ENCODE measurements at places on chromosomes 7 and 10. TPM values are rescaled to one million over a fixed set of nuclear protein-coding genes. Genes with fewer than 3 reads are reported as not detected.

ZNF467 gene
- 0.15 TPM for total RNA-seq

PKD2L1 gene
- not detected for total RNA-seq

DNA sequence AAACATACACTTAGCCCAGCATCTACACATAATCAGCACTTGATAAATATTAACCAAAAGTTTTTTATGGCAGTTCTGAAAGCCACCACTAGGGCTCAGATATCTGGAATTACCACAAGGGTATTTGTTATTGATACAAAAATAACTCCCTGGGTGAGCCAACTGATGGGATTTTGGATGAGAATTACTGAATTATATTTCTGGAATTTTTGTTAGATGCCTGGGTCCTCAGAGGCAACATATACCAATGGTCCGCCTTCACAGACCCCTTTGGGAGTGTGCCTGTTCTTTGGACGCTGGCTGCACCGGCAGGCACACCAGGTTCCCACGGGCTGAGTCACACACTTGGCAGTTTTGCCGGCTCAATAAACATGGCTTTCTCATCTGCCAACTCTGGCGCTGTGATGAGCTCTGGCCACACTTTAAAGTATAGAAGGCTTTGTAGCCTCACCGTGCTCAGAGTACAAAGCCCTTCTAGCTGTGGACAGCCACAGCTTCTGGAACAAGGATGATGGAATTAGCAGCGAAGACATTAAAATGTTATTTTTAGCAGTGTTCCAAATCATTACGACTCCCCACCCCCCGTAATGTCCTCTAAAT is 24.5 kb upstream of the EEPD1 start:
- no peak overlapping the region for H3K27ac ChIP-seq
- no peaks in the 10 kb centered on the region for H3K4me1 ChIP-seq
- H3K36me3 ChIP-seq = no peaks in the 10 kb centered on the region
- no peaks in the 10 kb centered on the region for H3K27me3 ChIP-seq
- DNase-seq = no peak
- no peak overlapping the region for H3K4me3 ChIP-seq

DNA sequence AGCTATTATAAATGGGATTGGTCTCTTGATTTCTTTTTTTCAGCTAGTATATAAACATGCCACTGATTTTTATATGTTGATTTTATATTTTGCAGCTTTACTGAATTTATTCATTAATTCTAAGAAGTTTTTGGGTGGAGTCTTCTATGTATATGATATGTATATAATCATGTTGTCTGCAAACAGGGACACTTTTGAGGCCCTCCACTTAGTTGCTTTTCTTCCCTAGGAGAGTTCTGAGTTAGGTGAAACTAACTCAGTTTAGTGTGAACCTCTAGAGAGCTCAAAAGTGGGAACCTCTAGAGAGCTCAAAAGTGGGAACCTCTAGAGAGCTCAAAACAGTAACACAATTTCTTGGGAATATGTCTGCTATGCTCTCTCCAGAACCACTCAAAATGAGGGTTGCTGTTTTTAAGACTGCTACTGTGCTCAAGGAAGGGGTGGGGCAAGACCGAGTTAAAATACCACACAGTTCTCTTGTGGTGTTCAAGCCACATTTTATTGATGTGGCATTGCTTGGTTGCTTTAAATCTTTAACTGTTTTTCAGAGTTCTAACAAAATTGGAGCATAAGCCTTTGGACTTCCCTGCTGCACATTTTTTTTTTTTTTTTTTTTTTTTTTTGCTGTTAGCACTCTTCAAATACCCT is 13.2 kb downstream of the CCDC7 start:
- H3K27me3 ChIP-seq = no peaks in the 10 kb centered on the region
- peak overlapping the region; percentile 34 for H3K4me3 ChIP-seq
- H3K36me3 ChIP-seq = peaks cover 4% of the 10 kb centered on the region
- H3K4me1 ChIP-seq = peaks cover 35% of the 10 kb centered on the region
- no peak for DNase-seq

UTF1 gene
- not detected for total RNA-seq

DNA sequence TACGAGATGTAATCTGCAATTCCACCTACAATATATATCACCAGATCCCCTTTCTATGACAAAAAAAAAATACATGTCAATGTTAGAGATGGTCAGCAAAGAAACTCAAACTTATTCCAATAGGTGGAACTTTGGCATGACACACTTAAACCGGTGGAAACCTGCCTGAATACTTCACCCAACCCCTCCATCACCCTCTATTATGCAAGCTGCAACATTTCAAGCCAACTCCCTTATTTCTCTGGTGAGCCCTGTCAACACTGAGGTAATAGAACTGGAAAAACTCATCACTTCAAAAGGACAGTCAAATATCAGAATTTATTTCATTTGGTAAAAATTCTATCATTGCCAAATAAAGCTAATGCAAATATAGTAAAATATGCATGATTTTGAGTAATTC is 3.6 kb downstream of the ZNF438 start:
- H3K4me1 ChIP-seq = peaks cover 5% of the 10 kb centered on the region
- DNase-seq = no peak
- H3K4me3 ChIP-seq = no peak overlapping the region
- H3K36me3 ChIP-seq = no peaks in the 10 kb centered on the region

DNA sequence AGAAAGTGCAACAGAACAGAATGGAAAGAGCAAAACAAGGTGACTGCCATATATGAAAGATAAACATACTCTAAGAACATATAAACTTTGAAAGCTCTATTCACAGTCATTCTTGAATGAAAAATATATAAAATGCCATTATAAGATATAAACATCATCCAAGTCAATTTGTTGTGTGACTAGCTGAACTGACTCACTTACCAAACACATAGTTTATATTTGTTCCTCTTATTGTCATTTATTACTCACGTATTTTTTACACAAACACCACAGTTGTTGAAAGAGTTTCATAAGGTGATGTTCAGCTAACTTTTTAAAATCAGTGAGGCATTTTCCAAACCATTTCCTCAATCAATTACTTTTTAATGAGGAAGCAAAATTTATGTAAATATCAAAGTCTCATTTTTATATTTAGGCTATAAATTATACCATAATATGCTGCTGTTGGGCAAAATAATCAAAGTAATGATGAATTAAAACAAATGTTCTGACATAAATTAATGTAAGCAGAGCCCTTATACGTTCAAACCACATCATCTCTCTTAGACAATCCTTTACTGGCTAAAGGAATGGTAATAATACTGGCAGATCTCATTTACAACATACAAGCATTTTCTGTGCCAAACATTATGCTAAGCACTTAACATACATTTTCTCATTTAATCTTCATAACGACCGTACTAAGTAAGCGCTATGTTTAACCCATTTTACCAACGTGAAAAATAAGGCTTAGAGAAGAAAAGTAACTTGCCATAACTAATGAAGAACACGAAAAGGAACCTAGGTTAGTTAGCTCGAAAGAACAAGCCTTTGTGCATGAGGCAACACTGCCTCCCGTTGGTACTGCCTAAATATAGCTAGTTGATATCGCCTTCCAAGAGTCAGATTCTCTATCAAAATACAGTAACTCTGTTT is 7.3 kb downstream of the LRRN3 start:
- no peak overlapping the region for H3K4me3 ChIP-seq
- peaks cover 15% of the 10 kb centered on the region for H3K4me1 ChIP-seq
- peak; percentile 55 for DNase-seq
- peaks cover 5% of the 10 kb centered on the region for H3K36me3 ChIP-seq

ZYX gene
- 178 TPM for total RNA-seq

- H3K27ac ChIP-seq = no peak overlapping the region
- no peaks in the 10 kb centered on the region for H3K27me3 ChIP-seq
- no peaks in the 10 kb centered on the region for H3K36me3 ChIP-seq
- DNase-seq = no peak
- H3K4me1 ChIP-seq = no peaks in the 10 kb centered on the region
Observed at GRCh38 chr7:54799792-54800191, 40.8 kb upstream of the SEC61G start.

Data from naive thymus-derived CD4-positive, alpha-beta T cell (primary cell).